ENCODE measurements at places on chromosomes 3 and 15.

DNA sequence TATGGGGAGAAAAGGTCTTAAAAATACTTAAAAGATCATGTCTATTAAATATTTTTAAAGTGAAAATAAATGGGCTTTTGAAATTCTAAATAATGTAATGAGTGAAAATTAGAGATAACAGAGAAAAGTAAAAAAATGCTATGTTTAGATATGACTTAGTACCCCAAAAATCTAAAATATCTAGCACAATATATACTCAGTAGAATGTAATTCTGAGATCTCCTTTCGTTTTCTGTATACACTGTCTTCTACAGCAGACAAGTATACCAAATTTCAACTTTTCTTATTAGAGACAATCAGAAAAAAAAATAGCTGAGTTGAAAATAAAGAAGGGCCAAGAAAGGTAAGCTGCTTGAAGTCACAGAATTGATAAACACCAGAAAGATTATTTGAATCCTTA is 140.8 kb downstream of the ADAM10 start:
- DNase-seq, result no peak

DNA sequence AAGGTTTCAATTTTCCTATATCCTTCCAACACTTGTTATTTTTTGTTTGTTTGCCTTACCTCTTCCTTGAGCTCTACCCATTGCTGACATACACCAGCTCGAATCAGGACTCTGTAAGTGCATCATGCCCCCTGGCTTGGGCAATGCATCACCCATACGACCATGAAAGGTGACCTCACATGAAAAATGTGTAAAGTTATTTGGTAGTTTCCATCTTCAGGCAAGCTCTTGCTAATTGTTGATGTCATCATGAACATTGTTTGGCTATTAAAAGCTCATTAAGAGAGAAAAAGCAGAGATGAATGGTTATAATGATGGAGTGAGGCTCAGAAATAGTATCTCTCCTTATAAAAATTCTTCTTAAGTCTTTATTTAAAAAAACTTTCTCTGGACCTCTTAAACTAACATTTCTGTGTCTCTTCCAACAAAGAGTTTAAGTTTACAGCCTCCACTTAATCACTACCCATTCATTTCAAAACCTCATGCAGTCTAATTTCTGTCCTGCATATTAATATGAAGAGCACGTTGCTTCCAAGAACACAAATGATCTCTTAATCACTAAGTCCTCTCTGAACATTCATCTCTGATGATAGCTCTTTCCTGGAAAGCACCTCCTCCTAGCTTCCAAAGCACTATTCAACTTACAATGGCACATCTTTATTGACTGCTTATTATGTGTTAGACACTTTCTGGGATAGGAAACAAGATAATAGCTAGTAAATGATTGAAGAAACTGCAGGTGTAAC is 236.3 kb downstream of the NFKBIZ start:
- DNase-seq, result no peak

GRCh38 chr3:32360493-32360827 is 31.2 kb upstream of the CMTM7 start:
- no peak for DNase-seq

DNA sequence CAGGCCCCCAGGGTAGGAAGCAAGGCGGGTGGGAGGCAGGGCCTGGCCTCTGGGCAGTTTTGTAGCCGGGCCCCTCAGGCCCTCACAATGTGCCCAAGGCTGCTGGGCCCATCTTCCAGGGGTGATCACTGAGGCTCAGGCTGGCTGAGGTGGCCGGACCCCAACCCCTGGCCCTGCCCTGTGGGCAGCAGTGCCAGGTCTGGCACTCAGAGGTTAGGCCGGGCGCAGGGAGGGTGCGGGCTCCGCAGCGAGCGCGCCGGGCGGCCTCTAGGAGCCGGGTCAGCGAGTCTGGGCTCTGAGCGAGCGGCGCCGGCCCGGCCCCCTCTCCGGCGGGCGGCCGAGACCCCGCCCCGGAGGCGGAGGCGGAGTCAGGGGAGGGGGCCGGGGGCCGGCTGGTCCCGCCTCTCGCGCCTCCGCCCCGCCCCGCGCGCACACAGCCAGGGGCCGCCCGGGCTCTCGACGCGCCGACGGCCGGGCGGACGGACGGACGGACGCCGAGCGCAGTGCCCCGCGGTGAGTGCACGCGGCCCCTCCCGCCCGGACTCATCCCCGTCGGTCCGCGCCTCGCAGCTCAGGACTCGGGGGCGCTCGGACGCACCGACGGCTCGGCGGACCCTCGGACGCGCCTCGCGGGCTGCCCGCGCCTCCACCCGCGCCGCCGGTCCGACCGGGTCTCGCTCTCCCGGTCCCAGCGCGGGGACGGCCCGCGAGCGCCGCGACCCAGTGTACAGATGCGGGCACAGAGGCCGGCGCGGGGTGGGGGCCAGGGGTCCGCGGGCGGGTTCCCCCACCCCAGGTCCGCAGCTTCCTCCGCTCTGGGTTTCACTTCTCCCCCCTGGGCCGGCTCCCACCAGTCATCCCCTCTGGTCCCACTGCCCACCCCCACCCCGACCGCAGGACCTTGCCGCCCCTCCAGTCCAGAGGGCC is at the start of gene FBLN2:
Gene FBLN2 (plus strand): TSS at position 430 of the 927 bp plus-strand sequence. CDS start 21,231 bp downstream, outside the sequence.
- no peak for DNase-seq
